SIG-M5 (cell line): ENCODE measurements at places on chromosomes 3 and 15.

DNA sequence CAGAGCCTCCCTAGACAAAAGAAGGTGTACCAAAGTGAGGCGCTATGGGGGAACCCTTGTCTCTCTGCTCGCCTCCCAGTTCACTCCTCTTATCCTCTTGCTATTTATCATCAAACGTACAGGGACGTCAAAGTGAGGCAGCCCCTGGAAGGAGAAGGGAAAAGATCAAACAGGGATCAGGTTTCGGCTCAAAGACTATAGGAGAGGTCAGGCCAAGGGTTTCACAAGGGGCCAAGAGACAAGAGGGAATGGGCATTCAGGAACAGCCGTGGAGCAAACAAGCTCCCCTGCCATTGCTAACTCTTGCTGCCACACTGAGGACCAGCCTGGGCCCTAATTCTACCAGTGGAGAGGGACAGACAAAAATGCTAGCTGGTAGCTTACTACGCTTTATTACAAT lies 168.7 kb downstream of the GREM1 start:
- no peak for DNase-seq

- no peak for DNase-seq
Observed at GRCh38 chr3:100992231-100993012, 799 bp downstream of the ABI3BP start.

GRCh38 chr15:72593838-72594237 lies 60.7 kb upstream of the GOLGA6B start:
- no peak for DNase-seq

- DNase-seq: peak; percentile 12
Observed at GRCh38 chr3:106428565-106428994, 559.8 kb upstream of the CBLB start.

DNA sequence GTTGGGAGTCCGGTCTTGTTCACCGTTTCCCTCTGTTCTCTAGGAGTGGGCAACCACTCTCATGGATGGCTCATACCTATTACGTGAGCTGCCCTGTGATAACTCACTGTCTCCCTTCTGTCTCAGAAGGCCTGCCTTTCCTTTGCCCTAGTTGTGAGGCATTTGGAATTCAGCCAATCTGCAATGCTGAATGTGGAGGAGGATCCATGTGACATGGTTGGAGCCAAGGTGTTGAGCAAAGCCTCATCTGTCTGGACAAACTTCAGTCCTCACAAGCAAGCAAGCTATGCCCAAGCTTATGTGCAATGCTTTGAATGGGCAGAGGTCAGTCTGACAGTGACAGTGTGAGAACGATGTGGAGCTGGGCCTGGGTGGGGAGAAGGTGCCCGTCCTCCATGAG lies 37.8 kb upstream of the ATP10A start:
- no peak for DNase-seq

GRCh38 chr3:65596571-65597225 lies 442.0 kb downstream of the MAGI1 start:
- no peak for DNase-seq

- no peak for DNase-seq
Observed at GRCh38 chr3:172279191-172279640, 169.0 kb downstream of the GHSR start.

DNA sequence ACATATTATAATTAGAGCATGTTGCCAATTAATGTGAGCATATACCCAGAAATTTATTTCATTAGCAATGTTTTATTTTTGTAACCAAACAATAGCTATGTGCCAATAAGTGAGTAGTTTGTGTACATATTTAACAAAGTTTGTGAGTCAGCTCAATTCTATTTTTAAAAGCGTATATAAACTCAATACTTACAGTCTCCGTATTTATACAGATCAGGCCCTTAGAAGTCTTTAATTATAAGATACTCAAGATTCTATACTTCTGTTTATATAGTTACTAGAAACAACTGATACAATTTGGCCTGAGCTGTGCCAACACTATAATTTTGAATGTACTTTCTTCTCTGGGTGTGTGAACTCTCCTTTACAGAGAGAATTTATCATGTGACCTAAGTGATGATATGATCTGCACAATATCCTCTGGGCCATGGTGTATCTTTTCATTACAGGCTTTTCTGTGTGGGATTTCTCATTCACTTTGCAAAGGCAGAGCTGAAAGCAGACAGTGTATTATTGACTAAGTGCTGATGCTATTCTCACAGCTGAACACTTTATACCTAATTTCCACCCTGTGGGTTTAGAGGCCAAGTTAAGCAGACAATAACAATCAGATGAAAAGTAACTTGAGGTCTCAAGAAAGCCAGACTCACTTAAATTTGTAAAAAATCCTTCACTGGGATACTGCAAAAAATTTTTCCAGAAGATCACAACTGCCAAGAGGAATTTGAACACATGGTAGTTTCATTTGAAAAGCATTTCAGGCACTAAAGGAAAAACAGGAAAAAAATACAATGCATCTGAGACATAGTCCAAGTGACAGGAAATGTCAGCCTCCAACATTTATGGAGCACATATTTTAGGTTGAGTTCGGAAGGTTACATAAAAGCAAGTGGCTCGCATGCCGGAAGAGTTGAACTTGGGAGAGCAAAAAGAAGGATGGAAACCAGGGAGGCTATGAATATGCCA lies 277.9 kb upstream of the SEMA6D start:
- no peak for DNase-seq

DNA sequence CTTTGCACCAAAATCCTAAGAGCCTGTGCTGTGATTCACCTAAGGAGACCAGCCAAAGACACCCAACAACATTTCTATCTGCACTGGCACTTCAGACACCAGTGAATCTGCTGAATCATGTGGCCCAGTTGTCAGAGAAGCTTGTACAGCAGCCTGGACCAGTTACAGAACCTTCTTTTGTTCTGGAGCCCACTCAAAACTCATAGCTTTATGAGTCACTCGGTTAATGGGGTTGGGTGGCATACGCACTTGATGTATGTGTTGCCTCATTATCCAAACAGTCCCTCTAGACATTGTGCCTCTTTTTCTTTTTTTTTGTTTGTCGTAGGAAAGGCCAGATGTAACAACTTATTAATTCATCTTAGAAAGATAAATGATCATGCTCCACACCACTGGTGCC lies 25.6 kb upstream of the GOLGA6L2 start:
- no peak for DNase-seq

DNA sequence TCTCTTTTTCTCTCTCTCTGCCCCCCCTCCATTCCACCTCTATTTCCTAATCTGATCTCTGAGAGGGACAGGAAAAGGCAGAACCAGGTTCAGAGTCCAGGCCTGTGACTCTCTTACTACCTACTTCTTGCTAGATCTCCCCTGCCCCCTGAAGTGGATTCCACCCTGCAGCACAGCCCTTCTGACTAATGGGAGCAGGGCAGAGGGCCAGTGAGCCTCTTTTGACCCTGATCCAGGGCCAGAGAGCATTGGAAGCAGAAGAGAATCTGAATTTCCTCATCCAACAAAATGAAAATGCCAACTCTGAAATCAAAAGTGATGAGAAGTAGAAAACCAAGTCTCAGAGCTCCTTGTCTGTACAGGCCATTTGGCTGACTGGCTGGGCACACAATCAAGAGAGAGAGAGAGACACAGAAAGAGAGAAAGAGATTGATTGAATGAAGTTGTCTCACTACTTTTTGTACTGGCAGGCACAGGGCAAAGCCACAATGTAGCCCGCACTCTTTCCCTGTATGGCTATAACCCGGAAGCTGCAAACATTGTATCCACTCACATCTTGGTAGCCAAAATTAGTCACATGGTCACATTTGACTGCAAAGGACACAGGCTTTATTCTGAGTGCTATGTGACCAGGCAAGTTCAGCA lies 31.6 kb upstream of the GLCE start:
- DNase-seq: no peak
